AG04450 (cell line): ENCODE measurements at places on chromosomes 16 and 17.

- no peak for DNase-seq
Observed at GRCh38 chr17:2043785-2044184, 2.0 kb downstream of the OVCA2 start.

- DNase-seq = no peak
Observed at GRCh38 chr17:80904036-80904753, 87.4 kb upstream of the CHMP6 start.

DNA sequence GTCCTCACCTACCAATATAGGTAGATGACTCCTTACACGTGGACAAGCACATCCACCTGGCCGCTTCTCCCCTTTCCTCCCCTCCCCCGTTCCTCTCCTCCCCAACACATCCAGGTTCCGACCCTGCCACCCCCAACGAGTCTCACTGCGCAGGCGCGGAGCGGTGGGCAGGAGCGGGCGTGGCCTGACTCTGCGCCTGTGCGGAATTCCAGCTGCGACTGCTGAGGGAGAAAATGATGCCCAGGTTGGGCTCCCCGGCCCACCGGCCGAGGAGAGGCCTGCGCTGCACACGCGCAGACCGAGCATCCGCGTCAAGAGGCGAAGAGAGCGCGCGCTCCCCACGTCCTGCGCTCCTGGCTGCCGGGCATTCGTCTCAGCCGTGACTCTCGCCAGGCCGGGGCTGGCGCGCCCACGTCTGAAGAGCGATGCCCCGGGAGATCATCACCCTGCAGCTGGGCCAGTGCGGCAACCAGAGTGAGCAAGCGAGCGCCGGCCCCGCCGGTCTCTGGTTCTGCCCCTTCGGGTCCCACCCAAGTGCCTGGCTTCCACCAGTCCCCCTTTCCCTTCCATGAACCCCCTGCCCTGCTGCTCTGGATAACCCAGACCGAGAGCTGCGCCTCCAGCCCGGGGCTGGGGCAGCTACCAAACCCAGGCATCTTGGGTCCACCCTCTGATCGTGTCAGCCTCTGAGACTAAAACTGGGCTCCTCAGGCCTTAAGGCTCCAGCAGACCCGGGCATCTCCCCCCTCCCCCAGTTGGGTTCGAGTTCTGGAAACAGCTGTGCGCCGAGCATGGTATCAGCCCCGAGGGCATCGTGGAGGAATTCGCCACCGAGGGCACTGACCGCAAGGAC lies at the start of gene TUBG2:
Gene TUBG2 (plus strand): TSS at position 206 of the 853 bp plus-strand sequence. CDS start 220 bp downstream, at position 426.
- DNase-seq = peak; percentile 74

GRCh38 chr17:71292006-71292405 lies 828.8 kb upstream of the SOX9 start:
- no peak for DNase-seq

DNA sequence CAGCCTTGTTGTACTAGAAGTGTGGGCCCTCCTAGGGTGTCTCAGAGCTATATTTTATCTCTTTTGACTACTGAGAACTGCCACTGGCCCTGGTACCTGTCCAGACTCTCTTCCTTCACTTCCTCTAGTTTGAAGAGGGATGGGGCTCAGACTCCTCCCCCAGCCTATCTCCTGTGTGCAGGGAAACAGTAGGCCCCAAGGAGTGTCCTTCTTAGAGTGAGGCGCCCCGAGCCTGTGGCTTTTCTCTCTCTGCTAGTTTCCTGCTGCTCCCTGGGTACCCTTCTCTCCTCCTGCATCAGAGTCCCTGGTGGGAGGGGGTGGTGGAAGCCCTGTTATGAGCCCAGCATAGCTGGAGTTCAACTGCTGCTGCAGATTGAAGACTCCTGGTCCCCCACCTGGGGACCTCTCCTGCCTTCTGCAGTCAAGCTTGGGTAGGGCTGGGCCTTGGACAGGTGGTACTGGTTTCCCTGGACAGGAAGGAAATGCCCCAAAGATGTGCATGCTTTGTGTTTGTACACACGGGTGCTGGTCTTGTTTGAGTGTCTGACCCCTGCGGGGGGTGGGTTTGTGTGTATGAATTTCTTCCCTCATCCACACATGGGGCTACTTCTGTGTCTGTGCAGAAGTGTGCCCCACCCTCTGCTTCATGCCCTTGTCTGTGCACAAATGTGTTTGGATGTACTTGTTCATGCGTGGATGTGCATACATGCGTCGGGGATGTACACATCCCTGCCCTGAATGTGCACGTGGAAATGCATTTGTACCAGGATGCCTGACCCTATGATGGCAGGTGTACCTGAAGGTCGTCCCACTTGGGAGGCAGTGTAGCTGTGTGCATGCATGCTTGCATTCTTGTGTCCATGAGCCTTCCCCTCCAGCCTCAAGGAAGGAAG lies 6.9 kb downstream of the RARA start:
- DNase-seq = no peak

DNA sequence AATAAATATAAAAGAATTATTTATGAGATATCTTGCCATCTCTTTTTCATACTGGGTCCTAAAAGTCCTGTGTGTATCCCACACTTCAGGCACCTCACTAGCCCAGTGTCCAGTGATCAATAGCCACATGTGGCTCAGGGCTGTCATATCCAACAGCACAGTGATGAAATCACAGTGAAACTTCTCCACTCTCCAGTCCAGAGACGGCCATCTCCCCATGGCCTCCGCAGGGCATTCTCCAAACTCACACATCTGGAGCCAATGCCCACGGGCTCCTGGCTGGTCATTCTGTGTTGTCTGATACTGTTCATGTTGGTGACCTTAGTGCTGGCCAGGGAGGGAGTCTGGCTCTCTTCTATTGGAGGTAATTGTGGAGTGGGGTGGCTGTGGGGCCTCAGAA lies 125.2 kb upstream of the SDK2 start:
- DNase-seq = no peak

GRCh38 chr16:66741950-66742808 lies 9.2 kb downstream of the DYNC1LI2 start:
- DNase-seq = no peak

DNA sequence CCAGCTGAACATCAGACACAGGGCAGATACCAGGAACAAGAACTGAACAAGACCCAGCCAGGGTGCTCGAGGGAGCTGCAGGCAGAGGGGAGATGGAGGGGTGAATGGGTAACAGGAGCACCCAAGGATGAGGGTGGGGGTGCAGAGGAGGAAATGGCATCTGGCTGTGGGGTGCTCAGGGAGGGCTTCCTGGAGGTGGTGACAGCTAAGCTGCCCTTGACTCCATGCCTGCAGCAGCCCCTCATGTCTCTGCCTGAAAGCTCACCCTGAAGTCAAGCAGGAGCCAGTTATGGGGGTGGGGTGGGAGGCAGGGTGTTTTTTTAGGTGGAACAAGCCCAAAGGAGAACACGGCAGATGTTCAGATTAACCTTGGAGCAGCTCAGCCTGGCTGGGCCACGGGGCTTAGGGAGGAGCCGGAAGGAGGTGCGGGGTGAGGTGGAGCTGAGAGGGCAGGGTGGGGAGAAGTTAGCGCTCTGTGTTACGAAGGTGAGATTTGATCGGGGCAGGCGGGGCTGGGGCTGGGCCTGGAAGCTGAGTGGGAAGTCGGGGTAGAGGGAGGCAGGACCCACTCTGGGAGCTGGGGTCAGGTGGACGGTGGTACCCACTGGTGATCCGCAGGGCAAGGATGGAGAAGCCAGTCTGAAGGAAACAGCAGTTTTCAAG lies 143.0 kb downstream of the ENGASE start:
- DNase-seq = no peak

- no peak for DNase-seq
Observed at GRCh38 chr17:65243838-65244625, 106.9 kb downstream of the RGS9 start.

DNA sequence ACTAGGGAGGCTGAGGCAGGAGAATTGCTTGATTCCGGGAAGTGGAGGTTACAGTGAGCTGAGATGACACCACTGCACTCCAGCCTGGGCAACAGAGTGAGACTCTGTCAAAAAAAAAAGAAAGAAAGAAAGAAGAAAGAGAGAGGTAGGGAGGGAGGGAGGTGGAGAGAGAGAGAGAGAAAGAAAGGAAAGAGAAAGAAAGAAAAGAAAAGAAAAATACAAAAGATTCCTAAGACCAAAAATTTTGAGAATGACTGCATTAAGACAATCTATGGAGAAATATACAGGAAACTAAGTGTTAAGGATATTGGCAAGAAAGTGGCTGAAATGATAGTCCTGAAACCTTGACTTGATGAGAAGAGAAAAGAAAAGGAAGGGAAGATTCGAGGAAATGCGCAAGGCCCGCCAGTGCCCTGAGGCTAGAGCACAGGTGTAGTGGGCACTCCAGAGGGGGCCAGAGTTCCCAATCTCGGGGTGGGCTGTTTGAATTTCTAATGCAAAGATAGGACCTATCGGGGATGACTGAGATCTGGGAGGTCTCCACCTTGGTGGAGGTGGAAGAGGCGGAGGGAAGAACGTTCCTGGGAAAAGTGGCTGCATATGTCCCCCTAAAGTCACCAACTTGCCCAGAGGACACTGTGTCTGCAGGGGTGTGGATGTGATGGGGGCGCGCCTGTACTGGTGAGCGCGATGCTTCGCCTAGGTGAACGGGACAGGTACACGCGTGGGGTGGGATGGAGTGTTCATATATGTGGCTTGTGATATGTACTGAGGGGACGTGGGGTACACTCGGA lies 654 bp upstream of the SCNN1B start:
- DNase-seq = no peak

- DNase-seq = no peak
Observed at GRCh38 chr17:18198530-18198929, 14.9 kb downstream of the ALKBH5 start.

DNA sequence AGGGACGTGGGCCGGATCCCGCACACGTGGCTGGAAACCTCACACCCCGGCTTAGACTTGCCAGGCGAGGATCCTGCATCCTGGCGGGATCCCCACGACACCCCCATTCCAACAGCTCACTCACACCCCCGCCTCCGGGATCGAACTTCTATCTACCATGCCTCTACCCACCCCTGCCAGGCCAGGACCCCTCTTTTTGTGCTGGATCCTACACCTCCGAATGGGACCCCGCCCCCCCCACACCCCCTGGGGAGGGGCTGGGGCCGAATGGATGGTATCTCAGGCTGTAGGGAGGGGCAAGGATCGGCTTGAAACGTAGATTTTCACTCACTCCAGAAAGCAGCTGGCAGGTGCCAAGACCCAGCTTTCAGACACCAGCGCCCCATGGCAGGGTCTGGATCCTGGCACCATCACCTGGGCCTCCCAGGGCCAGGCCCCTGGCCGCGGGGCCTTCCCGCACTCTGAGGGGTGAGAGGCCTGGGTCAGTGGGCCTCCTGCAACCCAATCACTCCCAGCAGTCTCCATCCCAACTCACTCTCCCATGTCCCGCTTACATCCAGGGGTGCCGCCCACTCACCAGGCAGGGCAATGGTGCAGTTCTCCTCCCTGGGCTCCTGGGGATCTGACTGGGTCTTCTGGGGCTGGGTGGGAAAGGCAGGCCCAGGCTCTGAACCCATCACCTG lies 6.7 kb downstream of the PRSS36 start:
- no peak for DNase-seq

DNA sequence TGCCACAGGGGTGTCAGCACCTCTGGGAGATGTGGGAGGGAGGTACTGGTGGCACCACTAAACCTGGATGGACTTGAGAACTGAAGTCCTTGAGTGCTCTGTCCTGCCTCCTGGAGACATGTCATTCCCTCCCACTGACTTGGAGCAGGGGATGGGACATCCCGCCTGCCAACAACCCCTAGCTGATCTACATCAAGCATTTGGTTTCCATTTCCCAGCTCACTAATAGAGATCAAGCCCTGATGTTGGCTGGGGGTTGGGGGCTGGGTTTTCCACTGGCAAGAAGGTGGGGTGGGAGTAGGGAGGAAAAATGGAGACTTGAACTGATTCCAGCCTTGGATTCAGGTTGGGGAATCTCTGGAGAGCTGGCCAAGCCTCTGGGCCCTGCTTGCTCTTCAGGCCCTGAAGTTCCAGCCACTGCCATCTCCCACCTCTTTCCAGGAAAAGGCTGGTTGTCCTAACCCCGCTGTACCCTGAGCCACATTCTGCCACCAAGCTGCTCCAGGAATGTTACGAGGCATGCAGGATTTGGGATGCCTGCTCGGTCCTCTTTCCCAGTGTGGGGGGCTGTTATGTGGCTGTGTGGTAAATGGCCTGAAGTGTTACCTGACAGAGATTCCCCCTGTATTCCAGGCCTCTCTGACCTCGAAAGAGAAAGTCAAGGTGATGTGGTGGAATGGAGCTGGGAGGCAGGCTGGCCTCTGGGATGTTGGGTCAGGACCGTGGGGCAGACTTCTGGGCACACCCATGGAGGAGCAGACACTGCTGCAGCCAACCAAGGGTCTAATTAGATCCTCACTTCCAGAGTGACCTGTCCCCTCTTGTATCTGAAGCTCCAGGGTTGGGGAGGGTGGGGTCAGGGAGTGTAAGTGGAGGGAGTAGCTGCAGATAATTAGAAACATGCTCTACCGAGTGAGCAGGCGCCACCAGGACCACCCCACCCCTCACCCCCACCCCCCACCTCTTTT lies 16.7 kb downstream of the IGFBP4 start:
- no peak for DNase-seq
